ENCODE measurements at places on chromosomes 6 and 20. TPM values are rescaled to one million over a fixed set of nuclear protein-coding genes. Genes with fewer than 3 reads are reported as not detected.

MYCT1 gene
- total RNA-seq, result not detected

STX11 gene
- 14.5 TPM for total RNA-seq

GRM1 gene
- not detected for total RNA-seq

- no peak for DNase-seq
These were observed 73.7 kb downstream of the FARS2 start for GRCh38 chr6:5335020-5335419.

- no peak for DNase-seq
These were observed 913.8 kb upstream of the FLRT3 start for GRCh38 chr20:15251171-15251570.

DNA sequence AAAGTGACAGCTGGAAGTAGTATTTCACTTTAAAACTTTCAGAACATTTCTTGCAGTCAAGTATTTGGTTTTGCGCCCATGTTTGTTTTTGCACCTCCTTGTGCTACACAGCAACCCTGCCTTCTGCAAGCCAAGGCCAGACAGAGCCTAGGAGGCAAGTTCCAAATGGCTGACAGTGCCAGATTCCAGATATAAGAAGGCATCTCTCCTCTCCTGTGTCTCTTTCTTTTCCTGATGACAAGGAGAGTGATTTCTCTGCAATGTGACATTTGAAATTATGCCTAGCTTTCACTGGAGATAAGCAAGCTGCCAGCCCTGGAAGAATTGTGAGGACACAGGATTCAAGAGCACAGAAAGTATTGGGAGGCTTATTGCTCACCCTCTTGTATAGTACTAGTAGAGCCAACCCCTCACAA lies 149.1 kb upstream of the TENT5A start:
- DNase-seq, result no peak

DNA sequence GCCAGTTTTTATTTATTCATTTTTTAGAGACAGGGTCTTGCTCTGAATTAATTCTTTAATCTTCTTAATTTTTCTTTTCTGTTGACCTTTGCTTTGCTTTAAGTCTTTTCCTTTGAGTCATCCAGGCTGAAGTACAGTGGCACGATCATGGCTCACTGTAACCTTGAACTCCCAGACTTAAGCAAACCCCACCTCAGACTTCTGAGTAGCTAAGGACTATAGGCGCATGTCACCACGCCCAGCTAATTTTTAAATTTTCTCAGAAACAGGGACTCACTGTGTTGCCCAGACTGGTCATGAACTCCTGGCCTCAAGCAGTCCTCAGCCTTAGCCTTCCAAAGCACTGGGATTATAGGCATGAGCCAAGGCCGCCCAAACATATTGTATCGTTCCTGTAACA lies 71.3 kb upstream of the GNRH2 start:
- DNase-seq, result no peak
